Uterus (tissue), 4 donors: ENCODE measurements at places on chromosomes 13 and 19.

DNA sequence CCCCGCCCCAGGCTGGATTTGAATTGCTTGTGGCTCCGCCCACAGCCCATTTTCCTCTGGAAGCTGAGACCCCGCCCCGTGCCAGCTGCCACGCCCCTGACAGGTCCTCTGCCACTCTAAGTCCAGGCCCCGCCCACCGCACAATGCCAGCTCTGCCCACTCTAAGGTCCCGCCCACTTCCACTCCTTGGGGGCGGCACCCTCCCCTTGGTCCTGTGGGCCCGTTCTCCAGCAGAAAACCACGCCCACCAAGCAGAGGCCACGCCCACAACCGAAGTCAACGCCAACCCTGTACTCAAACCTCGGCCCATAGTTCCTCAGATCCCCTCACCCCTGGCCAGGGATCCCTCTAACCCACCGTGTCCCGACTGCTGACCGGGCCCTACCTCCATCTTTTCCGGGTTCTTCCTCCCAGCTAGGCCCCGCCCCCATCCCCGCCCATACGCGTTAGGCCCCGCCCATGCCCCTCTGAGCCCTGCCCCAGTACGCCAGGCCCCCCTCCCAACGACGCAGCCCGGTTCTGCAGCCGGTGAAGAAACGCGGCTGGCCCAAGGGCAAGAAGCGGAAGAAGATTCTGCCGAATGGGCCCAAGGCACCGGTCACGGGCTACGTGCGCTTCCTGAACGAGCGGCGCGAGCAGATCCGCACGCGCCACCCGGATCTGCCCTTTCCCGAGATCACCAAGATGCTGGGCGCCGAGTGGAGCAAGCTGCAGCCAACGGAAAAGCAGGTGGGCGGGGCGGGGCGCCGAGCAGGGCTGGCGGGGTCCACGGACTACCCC, 1.3 kb downstream of the HMG20B start:
- peak; percentile 77 for DNase-seq

GRCh38 chr13:24503379-24503696, 9.2 kb downstream of the PARP4 start:
- no peak for DNase-seq

DNA sequence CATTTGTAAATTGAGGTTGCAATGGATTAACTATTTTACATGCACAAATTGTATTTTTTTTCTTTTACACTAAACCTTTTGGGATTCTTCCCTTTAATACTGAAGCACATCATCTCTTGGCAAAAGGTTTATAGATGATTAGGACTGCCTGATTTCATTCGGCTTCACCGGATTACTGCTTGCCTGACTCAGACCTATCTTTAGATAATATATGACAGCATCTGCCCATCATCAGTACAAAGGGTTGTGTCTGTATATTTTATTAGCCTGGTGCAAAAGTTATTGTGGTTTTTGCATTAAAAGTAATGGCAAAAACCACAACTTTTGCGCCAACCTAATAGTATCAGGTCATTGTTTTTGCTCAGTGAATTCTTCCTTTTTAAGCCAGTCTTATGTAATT, 316.2 kb upstream of the HTR2A start:
- no peak for DNase-seq

DNA sequence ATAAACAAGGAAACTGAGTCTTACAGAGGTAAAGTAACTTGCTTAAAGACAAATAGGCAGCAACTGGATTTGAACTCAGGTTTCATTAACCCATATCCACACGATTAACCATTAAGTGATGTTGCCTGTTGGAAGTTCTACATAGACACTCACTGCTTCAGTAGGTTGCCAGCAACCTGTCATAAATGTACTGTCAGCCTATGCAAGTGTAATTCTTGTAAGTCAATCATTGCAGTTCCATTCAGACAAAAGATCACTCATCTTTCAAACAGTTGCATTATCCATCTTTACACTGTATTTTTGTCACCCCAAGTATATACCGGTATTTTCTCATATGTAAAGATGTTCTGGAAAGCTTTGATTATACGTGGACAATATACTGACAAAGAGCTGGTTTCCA, 676.9 kb upstream of the PCDH20 start:
- no peak for DNase-seq

- no peak for DNase-seq
These were observed 292.1 kb downstream of the DNAJC15 start for GRCh38 chr13:43315522-43315921.

DNA sequence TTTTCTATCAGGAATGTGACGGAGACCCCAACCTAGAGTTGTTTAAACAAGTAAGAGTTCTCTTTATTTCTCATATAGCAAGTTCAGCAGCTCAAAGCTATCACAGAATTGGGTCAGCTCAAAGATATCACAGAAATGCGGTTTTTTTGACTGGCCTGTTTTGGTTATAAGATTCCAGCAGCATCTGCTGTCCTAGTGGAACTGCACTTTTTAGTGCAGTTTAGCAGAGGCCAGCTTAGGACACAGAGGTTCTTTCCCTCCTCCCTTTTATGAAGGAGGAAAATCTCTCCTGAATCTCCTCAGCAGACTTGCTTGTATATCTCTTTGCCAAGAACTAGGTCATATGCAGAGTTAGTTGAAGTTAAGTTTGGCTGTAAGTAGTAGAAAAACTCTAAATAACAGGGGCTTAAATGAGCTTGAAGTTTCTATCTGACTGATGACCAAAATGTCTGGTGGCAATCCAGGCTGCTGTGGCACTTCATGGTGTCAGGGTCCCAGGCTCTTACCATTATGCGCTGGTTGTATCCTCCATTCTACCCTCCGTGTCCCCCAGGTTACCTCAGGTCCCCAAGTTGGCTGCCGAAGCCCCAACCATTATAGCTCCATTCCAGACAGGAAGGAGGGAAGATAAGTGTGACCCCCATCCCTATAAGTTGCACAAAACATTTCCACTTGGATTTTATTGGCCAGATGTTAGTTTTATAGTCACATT, 6.6 kb downstream of the PPP2R1A start:
- DNase-seq, result no peak
